Nucleus accumbens (tissue), 56 donors: ENCODE measurements at places on chromosomes 13 and 19.

GRCh38 chr13:23695196-23695595 lies 125.0 kb downstream of the TNFRSF19 start:
- DNase-seq: no peak

- no peak for DNase-seq
These were observed 9.3 kb downstream of the EBPL start for GRCh38 chr13:49681842-49682435.

GRCh38 chr13:99386911-99387788 lies 80.0 kb upstream of the GPR183 start:
- DNase-seq: no peak

- DNase-seq: peak; percentile 20
These were observed 7.7 kb upstream of the CXCL17 start for GRCh38 chr19:42450314-42450934.

DNA sequence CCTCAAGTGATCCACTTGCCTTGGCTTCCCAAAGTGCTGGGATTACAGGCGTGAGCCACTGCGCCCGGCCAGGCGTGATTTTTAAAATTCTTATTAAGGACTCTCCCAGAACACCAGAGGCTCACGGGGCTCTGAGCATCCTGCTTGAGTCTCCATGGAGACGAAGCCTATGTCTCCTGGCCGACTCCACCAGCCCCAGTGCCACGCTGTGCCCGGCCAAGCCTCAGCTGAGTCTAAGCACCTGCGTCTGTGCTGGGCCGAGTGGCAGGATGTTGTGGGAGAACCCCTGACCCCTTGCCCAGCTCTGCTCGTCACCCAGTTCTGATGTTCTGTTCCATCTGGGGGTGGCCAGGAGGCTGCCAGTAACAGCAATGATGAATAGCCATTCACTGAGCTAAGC lies 3.9 kb upstream of the CELF5 start:
- DNase-seq: no peak

- DNase-seq: peak; percentile 3
These were observed 5.3 kb upstream of the FBXW9 start for GRCh38 chr19:12701596-12702282.

- no peak for DNase-seq
These were observed 2.5 kb downstream of the ITPKC start for GRCh38 chr19:40719414-40719894.

DNA sequence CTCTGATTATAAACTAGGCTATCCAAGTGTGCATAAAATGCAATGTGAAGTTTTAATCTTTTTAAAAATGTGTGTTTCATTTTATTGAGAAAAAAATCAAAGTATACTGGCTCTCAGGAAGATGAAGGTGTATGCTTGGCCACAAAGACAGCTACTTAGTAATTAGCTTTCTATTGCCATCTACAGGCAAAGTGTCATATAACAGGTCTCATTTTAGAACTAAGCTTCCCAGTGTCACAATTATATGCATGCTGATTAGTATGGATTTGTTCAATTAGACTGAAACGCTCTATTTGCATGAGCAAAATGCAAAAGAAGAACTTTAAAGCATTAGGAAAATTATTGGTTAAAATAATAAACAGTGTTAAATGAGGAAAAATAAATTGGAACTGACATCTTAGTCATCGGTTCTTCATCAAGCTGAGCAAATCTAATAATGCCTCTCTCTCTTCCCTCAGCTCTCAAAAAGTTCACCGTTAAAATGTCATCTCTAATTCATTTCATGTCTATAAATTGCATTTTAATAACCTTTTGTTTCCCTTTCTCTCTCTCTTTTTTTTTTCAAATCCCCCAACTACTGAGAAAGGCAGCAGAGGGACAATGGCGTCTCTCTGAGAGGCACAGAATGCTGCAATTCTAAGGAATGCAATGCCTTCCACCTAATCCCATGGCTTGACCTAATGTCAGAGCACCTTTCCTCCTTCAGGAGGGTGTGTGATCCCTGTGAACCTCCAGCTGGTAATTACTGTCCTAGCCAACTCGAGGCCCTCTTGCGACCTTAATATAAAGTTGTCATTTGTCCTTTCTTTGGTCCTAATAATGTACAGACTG lies 313.1 kb upstream of the MAB21L1 start:
- DNase-seq: no peak

DNA sequence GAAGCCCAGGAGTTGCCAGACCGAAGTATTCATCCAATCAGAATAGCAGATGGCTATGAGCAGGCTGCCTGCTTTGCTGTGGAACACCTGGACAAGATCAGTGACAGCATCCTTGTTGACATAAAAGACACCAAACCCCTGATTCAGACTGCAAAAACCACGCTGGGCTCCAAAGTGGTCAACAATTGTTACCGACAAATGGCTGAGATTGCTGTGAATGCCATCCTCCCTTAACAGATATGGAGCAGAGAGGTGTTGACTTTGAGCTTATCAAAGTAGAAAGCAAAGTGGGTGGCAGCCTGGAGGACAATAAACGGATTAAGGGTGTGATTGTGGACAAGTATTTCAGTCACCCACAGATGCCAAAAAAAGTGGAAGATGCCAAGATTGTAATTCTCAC lies 250.3 kb upstream of the OBI1 start:
- DNase-seq: no peak

GRCh38 chr13:62137629-62138405 lies 722.2 kb upstream of the PCDH20 start:
- no peak for DNase-seq

- no peak for DNase-seq
These were observed 190.4 kb upstream of the HTR2A start for GRCh38 chr13:47087241-47087640.

DNA sequence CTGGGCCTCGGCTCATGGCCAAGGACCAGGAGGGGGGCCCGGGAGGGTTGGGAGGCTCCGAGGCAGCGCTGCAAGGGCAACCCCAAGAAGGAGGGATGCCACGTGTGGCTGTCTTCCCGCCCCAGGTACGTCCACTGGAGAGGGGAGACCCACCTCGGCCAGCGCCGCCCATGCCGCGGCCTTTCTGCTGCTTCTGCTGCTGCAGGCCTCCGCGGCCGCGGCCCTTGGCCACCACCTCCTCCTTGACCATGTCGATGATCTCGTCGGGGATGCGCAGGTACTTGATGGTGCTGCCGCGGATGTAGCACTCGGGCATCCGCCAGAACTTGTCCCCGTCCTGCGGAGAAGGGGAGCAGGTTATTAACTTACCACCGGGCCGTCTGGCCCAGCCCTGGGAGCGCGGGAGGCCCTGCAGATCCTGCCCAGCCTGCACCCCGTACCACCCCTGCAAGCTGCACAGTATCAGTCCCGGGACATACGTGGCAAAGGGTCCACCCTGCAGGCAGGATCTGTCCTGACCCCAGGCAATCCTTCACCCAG lies 13.3 kb downstream of the LSM4 start:
- no peak for DNase-seq

DNA sequence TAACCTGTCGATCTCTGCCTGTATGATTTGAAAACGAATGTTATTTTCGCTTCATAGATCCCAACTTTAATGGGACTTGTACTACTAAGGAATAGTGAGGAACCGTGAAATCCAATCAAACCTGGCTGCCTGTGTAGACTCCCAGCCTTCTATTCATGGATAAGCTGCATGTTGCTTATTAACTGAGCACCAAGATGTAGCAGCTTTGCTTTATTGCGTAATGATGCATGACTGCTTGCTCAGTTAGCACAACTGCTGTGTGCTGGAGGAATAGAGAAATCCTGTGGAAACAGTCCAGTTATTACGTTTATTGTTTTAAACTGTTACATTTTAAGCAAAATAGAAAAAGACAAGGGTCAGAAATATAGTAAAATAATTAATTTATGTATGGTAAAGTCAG lies 108.2 kb downstream of the SHISA2 start:
- DNase-seq: no peak

GRCh38 chr19:48147597-48148175 lies 22.5 kb downstream of the LIG1 start:
- no peak for DNase-seq

DNA sequence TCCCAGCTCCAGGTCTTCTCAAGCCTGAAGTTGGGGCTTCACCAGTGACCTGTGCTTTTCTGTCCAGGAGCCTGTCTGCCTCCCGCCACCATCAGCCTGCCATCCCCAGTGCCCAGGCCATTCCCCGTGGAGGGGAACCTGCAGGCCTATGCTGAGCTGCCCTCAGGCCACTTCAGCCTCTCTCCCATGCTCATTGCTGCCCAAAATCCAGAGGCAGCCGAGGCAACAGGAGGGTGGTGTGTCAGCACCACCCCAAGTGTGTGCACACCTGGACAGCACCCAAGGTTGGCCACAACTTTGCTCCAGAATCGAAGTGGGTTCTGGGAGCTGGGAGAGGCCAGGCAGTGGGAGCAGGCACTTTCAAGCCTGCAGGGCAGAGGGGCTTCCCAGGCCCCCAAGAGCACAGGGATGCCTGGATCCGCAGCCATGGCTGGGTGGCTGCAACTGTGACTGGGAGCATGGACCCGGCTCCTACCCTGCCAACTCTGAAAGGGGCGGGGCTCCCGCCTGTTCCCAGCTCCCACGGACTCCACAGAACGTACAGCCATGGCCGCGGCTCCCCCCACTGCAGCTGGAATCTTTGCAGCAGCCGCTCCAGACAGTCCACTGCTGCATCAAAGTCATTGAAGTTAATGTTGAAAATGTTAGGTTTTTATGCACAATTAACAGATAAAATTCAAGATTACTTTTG lies 1747.0 kb downstream of the OLFM4 start:
- no peak for DNase-seq

GRCh38 chr13:74253161-74253560 lies 119.0 kb upstream of the KLF12 start:
- DNase-seq: no peak

DNA sequence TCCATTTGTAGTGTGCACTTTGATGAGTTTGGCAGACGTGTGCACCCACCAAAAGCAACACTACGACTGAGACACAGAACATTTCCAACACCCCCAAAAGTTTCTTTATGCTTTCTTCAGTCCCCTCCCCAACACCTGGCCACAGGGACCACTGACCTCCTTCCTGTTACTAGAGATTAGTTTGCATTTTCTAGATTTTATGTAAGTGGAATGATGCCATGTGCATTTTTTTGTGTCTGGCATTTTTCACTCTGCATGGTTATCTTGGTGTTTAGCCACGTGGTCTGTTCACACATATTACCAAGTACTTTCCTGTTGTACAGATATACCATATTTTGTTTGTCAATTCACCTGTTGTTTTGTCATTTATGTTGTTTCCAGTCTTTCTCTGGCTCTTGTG lies 44.6 kb upstream of the URI1 start:
- no peak for DNase-seq

GRCh38 chr19:3669082-3669946 lies 31.0 kb downstream of the PIP5K1C start:
- DNase-seq: no peak

- DNase-seq: no peak
These were observed 1276.5 kb upstream of the MIR17HG start for GRCh38 chr13:90070837-90071525.

GRCh38 chr13:84500016-84500415 lies 617.7 kb upstream of the SLITRK1 start:
- no peak for DNase-seq

- DNase-seq: peak; percentile 62
These were observed 468 bp downstream of the STX10 start for GRCh38 chr19:13149628-13150186.

DNA sequence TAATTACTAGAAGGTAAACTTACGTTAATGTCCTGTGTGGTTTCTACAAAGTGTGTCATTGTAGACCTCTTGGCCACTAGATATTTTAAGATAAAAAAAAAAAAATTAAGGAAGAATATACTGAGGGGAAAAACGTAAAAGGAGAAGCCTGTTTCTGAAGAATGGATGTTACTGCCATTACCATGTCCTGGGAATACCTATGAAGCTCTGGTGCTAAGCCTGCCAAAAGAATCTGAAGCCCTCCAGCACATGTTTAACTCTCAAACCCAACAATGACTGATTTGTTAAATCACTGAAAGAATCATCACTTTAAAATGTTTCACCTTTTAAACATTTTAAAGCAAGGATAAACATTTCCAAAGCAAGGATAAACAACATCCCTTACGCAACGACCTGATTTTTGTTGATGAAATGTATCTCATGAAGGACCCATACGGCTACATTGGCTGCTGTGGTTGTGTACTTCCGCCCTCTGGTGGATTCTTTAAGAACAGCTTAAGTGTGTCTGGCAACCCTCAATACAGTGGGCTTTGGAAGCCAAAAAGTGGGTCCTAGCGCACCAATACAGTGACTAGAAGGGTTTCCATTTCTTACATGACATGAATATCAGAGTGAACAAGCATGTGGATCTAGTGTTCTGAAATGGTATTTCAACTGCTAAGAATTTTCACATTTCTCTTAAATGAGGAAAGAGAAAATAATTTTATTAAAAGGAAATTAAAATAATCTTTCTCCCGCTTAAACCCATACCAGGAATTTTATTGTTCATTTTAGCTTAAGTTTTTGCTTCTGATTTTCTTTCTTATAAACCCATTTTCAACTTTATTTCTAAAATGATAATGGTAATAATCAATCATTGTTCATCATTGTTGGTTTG lies 74.5 kb upstream of the RAP2A start:
- DNase-seq: peak; percentile 32

DNA sequence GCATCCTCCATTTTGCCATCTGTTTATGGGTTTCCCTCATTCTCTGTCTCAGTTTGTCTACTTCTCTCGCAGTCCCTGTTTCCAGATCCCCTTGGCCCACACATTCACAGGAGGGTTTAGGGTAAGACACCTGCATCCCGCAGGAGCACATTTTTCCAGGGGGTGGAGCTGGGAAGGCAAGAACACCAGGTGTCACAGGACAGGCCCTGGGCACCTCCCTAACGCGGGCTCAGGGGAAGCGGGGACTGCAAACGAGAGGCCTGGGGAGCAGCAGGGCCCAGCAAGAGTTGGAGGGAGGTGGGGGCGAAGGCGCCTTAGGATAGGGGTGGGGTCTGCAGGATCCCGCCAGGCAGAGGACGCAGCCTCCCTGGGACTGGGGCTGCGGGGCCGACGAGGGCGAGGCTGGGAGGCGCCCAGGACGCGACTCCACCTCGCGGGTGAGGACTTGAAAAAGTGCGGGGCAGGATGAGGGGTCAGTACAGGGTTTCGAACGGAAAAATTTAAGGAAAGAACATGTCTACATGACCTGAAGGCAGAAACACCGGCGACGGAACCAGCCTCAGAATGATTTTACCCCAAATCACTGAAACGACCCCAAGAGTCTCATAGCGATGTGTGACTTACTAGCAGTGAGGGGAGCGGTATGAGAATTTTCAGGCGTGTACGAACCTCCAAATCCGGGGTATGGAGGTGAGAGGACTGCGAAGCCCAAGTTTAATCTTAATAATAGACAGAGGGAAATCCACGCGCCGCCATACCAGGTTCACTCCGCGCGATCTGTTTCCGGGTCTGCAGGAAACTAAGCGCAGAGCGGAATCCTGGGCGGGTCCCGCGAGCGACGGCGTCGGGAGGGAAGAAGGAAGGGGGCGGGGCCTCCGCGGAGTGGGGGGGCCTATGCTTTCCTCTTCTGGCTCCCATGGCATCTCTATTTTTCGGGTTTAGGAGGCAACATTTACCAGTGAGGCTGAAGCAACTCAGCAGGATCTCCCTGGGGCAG lies 7.1 kb upstream of the ERVV-2 start:
- no peak for DNase-seq

GRCh38 chr13:28613562-28613961 lies 45.4 kb upstream of the POMP start:
- DNase-seq: no peak
